ENCODE measurements at places on chromosomes 2 and 18.

- no peak for DNase-seq
These were observed 106.6 kb upstream of the MSH6 start for GRCh38 chr2:47676261-47676926.

DNA sequence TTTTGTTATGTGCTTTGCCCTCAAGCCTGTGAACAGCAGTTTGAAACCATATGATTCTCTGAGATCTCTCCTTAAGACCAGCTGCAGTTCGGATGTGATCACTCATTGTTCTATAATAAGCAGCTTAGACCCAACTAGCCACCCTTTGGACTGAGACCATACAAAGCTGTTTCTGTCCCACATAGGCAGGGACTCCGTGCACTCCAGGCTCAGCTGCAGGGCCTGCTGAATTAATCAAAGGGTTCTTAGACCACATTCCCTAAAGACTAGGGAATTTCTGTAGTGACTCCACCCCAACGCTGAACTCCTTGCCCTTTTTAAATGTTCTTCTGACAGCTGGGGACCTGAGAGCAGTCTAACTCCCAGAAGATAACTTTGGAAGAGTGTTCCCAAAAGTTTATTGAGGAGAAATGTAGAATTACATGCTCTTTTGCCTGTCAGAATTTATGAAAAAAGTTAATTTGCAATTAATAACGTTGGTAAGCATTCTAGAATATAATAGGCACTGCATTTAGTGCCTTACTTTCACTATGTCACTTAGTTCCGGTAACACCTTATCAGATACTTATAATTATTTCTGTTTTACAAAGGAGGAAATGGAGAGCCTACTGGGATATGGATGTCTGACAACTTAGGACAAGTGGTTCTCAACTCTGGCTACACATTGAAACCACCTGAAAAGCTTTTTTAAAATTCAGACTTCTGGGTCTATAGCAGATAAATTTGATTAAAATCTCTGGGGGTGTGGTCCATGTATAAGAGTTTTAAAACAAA is 42.3 kb downstream of the GULP1 start:
- DNase-seq = no peak

GRCh38 chr2:191696001-191696400 is 18.1 kb downstream of the NABP1 start:
- DNase-seq = no peak

- no peak for DNase-seq
These were observed 8.8 kb downstream of the MAP4K4 start for GRCh38 chr2:101706121-101706818.

DNA sequence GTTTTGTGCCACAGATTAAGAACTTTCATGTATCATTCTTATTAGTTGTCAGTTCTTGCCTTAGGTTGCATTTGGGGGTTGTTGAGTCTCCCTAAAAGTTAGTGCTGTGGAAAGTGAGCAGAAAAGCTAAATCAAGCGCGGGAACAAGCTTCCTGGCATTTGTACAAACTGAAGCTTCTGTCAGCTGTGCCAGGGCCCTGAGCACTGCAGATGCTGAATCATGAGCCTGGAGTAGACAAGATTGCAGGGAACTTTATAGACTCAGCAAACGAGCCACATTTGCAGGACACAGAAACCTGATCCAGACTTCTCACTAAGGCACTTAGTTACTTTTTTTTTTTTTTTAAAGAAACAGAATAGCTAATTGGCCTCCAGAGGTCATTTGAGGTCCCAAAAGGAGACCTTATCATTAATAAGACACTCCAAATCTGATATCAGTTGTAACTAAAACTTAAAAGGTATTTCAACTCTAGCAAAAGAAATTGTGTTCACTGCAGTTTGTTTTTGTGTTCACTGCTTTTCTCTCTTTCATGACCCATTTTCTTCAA is 88.7 kb downstream of the ADAM23 start:
- DNase-seq = no peak

DNA sequence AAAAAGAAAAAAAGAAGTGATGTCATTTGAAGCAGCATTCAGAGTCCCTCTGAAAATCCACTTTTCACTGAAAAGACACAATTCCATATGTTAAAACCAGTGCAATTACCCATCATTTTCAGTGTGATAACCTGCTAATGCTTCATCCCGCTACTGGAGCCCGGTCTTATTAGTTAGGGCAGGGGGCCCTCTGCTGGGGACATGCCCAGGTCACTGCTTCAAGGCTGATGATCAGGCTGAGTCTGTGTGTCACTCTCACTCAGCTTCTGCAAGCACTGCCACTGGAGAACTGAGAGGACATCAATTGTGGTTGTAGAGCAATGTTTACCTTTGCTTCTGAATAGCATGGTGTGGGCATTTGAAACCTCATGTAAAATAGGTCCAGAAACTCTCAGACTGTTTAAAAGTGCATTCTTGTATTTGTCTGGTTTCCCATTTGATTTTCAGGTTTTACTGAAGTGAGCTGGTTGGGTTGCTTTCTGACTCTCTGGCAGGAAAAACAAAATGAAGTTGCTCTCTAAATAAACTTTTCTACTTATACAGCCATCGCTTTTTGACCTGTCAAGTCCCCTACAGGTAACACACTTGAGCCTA is 49.2 kb upstream of the NXPH2 start:
- no peak for DNase-seq

DNA sequence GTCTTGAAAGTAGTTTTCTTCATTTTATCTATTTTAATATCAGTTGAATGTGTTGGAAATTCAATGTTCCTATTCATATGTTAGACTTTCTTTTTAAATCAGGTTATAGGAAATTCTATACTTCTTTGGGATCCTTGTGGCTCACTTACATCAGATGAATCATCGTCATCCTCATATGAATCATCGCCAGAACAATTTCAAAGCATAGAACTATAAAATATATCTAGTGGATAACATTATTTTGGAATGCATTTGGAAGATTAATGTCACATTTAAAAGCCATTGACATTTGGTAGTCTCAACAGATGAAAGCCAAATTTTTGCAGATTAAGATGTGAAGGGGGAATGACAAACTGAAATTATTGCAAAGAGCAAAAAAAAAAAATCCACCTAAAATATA is 94.1 kb downstream of the FAM161A start:
- DNase-seq = no peak

DNA sequence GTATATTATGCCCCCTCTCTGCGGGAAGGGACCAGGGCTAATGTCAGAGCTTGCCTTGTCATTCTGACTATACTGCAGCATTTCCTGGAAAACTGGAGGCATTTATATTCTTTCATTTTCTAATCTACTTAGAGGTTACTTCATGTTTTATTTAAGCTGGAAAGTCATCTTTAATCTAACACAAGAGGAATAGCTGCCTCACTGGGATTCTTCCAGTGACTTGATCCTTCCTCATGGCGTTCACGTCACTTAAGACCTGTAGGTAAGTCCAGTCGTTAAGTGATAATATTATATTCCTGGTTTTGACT is 727.6 kb upstream of the DDX18 start:
- DNase-seq = no peak

GRCh38 chr2:6780765-6781274 is 84.9 kb downstream of the CMPK2 start:
- DNase-seq = no peak

DNA sequence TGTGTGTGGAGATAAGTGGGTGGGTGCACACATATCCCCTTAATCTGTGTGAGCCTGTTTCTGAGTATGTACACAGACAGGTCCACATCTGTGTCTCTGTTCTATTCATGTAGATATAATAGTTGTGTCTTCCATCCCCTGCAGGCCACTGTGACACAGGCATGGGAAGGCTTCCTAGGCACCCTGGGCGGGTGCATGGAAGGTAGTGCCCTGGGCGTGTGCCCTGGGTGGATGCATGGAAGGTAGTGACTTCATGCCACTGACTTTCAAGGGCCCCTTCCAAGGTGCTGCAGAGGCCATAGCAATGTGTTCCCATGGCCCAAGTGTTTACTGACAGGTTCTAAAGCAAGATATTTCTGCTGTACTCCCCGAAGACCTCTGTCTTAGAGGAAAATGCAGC is 462.5 kb upstream of the HS6ST1 start:
- no peak for DNase-seq

GRCh38 chr2:37695336-37695735 is 23.9 kb upstream of the CDC42EP3 start:
- no peak for DNase-seq
